Left renal cortex interstitium (tissue), 4 donors: ENCODE measurements at places on chromosomes 3 and 15. TPM values are rescaled to one million over a fixed set of nuclear protein-coding genes. Genes with fewer than 3 reads are reported as not detected.

DNA sequence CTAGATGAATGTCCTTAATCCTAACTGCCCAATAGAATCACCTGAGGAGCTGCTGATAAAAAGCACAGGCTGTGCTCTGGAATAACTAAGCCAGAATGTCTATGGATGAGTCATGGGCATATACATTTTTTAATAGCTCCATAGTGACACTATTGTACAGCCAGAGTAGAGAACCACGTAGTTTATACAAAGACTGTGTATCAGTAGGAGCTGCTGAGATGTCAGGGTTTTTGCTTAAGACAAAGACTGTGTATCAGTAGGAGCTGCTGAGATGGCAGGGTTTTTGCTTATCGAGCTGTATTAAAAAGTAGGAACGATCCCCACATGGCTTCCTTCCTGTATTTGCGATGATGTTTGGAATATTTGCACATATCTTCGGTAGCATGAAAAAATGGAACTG, 137.4 kb downstream of the SV2B start:
- no peak for DNase-seq

DNA sequence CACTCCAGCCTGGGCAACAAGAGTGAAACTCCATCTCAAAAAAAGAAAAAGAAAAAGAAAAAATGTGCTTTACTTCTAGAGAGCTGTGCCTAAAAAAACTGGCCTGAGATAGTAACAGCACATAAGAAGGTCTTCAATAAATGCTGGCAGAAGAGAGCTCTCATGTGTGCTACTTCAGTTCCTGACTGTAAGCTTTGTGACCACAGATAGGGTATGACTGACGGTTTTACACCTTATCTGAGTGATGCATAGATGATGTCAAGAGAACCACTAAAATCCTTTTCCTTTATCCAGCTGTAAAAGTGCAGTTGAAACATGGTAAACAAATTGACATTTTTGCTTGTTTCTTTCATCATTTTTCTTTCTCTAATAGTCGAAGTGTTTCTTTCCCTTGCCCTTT, 127.9 kb downstream of the C3orf70 start:
- DNase-seq = no peak

GRCh38 chr3:140052771-140053702, 118.1 kb downstream of the CLSTN2 start:
- peak; percentile 61 for DNase-seq

DNA sequence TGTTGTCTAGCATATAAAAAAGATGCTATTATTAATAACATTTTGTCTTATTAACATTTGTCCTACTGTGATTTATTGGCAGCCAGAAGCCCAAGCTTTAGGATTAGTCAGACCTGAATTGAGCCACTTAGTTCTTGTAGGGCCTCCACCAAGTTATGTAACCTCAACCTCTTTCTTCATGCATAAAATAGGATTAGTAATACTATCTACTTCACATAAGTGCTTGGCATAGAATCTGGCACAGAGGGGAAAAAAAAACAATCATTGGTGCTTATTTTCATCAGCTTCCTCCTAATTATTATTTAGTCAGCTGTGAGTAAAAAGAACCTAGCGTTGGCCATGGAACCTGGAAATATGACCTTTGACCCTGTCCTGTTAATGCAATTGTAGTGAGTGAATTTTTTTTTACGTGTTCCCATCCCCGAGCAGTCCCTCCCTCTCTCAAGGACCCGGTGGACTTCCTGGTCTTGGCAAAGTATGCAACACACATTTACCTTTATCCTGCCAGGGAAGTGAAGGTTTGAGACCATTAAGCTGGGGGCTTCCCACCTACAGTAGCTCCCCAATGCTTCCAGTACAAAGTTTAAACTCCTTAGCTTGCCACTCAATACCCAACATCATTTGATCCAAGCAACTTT, 136.8 kb downstream of the FHIT start:
- no peak for DNase-seq

DNA sequence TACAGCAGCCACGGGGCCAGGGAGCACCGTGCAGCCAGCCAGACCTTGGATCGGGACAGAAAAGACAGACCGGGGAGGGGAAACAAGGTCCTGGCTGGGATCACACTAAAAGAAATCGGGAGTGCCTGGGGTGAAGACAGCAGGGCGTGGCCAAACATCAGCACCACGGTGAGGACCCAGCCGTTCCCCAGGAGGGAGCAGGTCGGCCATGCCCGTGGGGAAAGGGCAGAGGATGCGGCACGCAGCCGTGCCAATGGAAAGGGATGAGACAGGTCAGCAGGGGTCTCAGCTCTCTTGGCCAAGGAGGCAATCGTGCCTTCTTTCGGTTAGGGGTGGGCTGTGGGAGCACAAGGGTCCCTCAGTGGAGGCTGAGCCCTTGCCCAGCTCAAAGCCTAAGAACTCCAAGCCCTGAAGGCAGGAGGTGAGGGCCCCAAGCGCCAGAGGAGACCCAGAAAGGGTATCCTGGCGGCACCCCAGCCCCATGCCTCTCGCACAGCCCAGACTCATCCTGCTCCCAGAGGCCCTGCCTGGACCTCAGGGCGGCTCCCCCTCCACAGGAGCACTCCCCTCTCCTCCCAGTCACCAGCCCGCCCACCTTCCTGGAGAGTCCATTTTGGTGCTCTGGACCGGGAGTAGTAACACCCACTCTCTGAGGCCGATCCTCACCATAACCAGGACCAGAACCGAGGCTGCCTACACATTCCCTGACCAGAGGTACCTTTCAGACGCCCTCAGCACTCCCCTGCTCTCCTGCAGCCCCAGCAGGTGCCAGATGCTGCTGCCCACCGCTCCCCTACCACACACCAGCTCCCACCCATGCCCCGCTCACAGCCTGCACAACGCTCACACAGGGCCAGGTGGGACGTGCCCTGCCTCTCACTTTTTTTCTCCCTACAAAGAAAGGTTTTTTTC, 23.2 kb upstream of the OCA2 start:
- no peak for DNase-seq

MESD gene
- 42.5 TPM for polyA plus RNA-seq

DNA sequence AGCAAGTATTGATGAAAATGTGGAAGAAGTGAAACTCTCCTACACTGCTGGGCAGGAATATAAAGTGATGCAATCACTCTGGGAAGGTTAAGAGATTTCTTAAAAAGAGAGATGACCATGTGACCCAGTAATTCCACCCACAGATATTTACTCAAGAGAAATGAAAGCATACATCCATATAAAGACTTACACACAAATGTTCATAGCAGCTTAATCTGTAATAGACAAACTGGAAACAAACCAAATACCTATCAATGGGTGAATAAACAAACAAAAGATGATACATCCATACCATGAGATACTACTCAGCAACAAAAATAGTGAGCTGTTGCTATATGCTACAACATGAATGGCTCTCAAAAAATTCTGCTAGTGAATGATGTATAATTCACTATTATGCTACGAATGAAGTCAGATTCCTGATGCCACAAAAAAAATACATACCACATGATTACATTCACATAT, 463.3 kb downstream of the MAGI1 start:
- DNase-seq = no peak

CCR9 gene
- 0.08 TPM for polyA plus RNA-seq

OXTR gene
- 2.1 TPM for polyA plus RNA-seq

GRCh38 chr3:89859757-89860156, 752.3 kb downstream of the EPHA3 start:
- DNase-seq = no peak

DNA sequence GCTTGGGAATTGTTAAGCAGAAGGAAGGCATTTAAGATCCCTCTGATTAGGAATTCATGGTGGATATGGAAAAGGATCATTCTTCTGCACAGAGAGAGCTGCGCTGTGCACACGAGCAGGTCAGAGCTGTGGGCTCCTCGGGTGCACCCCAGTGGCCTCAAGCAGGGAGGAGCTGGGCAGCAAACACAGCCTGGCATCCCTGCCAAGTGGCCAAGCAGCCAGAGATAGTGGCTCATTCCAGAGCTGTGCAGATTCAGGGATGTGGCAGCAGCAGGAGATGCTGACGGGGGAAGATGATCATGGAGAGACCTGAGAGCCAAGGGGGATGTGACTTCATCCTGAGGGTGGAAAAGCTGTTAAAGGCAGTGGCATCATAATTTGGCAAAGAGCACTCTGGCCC, 55.9 kb downstream of the LRRK1 start:
- no peak for DNase-seq

DNA sequence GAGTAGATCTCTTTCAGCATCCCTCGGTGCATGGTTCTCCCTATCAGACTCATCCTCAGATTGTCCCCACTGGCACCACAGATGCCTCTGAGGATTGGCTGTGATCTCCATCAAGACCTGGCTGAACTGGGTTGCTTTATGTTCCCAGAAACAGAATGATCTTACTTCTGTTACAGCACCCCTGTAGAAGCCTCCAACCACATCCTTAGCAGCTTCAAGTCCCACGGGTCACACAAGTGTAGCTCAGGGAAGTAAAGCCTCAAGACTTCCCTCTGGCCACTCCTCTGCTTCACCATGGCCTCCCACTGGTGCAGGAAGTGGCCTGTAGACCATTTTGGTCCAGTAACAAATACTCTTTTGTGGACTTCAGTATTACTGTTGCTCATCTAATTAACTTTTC, 566.4 kb upstream of the SUCLG2 start:
- no peak for DNase-seq

DPPA4 gene
- polyA plus RNA-seq = 6.4 TPM
